ENCODE measurements at places on chromosomes 7 and 10.

DNA sequence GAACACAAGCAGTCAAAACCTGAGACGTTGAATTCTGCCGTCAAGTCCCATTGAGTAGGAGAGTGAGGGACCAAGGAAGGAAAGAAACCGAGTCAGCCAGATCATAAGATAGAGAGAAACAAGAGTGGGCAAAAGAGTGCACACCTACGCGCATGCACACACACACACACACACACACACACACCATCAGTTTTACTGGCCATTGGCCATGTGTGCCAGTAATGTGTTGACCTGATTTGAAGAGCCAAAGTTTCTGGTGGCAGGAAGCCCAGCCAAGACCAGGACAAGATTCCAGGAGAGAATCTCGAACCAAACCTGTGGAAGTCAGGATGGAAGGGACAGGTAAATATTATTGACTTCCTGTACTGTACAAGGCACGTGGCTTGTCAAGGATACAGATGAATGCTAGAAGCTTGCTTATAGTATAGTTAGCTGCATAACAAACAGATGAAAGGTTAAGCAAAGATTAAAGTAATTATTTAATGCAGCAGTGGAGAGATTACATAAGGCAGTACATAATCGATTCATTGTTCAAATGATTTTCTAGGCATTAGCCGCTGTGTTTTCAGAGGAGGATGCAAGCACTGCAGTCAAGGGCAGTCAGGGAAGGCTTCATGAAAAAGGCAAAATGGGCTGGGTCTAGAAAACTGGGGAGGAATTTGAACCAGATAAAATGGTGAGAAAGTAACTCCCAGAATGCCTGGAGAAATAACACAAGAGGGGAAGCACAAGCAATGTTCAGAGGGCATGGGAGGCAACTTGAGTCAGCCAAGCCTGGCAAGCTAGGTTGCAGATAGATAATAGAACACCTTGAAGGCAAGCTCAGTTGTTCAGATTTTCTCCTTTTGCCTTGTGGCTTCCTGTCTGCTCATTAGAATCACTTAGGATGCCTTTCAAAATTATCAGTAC is 2.7 kb upstream of the HYCC1 start:
- no peak for DNase-seq

DNA sequence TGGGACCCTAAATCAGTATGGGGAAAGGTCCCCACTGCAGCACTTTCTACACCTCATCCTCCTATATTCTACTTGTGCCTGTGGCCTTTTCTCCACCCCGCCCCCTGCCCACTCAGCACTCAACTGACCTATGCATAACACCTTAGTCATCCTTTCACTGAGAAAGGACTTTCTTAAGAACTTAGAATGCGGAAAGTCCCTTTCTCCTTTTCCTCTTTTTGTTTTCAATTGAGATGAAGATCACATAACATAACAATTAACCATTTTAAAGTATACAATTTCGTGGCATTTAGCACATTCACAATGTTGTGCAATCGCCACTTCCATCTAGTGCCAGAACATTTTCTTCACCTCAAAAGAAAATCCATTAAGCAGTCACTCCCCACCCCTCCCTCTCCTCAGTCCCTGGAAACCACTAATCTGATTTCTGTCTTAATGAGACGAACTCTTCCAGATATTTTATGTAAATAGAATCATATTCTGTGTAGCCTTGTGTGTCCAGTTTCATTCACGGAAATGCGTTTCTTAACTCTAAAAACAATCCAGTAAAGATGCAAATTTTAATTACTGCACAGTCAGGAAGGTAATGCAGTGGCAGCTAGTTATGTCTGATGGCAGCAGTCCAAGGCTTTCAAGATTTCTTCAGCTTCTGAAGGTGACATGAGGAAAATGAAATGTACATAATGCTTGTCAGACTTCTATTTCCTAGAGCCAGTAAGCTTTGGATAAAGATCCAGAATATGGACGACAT is 41.7 kb downstream of the FAS start:
- no peak for DNase-seq

DNA sequence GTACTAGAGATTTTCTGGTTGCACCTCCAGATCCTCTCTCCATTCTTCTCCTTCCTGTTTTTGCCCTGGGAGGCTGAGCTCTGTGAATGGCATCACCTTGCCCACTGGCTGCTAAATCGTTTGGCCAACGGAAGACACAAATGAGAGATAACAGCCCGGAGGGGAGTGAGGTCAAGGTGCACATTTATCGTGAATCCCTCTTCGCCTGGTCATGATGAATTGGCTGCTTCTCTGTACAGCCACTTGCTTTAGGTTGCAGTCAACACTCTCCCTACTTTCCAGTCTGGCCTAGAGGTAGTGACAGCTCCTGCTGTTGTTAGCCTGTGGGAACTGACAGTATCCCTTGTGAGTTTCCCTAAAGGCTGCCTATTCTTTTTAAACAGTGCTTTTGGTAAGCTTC is 85.4 kb upstream of the CHCHD3 start:
- DNase-seq: no peak

- DNase-seq: no peak
These were observed 27.8 kb downstream of the ABI1 start for GRCh38 chr10:26832960-26833359.

- no peak for DNase-seq
These were observed 246.2 kb upstream of the SEMA3C start for GRCh38 chr7:81165070-81165469.

DNA sequence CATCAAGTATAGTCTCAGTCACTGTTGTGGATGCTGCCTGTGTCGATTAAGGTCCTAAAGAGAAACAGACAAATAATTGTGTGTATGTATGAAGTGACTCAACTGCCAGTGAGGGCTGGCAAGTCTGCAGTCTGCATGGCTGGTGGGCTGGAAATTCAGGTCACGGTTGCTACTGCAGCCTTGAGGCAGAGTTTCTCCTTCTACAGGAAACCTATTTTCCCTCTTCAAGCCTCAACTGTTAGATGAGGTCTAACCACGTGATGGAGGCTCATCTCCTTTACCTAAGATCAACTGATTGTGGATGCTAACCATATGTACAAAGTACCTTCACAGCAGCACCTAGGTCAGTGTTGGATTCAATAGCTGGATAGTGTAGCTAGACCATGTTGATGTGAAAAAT is 29.9 kb downstream of the MBL2 start:
- DNase-seq: no peak

DNA sequence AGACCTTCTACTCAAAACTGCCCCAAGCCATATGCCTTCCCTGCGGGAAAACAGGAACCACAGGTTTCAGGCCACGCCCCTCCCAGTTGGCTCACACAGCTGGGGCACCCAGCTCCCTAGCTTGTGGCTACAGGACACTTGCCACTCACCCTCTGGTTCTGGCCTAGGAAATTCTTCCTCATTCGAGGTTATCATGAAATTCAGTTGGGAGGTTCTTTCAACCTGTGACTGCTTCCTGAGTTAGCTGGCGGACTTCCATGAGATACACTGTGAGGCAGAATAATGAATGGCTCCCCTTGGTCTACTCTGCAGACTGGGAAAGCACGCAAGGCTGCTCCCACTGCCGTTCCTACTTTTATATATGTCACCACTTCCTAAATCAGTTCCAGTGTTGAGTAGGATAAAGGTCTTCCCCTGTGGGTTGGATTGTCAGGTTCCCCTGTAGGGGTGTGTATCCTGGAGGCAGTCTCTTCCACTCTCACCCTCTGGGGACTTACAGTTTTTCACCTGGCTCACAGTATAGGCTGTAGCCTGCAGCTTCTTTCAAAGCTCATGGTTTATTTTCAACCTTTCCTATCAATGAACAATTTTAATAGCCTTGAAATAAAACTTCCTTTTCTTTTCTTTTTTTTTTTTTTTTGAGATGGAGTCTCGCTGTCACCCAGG is 37.0 kb downstream of the GPR22 start:
- DNase-seq: no peak

GRCh38 chr10:9878383-9878782 is 1139.3 kb upstream of the CELF2 start:
- DNase-seq: no peak

- DNase-seq: no peak
These were observed 1.3 kb downstream of the HOXA1 start for GRCh38 chr7:27094304-27095049.

DNA sequence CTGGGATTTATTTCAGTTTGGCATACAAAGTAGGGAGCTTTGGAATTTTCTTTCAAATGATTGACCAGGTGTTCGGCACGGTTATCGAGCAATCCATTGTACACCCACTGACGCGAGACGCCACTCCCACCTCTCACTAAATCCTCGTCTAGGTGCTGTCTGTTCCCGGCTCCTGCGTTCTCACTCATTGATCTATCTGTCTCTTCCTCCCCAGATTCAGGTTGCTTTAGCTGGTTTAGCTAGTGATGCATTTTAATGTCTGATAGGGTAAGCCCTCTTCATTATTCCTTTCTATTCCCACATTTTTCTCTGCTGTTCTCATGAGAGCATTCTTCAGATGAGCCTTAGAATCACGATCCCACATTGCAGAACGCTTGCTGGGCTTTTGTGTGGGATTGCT is 91.7 kb downstream of the ELFN1 start:
- DNase-seq: no peak

DNA sequence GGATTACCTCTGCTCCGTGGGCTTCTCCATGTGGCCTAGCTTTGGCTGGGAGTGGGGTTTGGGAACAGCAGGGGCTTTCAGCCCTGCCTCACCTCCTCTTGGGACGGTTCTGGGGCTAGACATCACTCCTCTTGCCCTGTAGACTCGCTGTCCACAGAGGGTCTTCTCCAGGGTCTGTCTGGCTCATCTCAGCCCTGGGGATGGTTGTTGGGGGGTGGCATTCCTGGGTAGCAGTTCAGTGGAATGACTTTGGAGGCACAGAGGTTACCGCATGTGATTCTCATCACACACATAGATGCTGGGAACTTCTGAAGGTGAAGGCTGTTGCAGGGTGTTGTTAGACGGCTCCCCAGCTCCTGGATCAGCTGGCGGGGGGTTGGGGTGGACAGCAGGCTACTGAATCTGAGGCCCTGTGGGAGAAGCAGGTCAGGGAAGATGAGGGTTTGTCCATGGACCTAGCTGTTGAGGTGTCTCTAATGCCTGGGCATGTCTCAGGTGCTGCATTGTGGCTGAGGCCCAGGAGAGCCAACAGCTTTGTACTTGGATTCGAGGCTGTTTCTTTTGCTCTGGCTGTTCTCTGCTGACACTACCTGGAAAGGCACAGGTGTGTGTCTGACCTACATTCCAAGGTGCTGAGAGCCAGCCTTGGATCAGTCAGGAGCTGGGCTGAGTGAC is 23.8 kb downstream of the RAMP3 start:
- no peak for DNase-seq

DNA sequence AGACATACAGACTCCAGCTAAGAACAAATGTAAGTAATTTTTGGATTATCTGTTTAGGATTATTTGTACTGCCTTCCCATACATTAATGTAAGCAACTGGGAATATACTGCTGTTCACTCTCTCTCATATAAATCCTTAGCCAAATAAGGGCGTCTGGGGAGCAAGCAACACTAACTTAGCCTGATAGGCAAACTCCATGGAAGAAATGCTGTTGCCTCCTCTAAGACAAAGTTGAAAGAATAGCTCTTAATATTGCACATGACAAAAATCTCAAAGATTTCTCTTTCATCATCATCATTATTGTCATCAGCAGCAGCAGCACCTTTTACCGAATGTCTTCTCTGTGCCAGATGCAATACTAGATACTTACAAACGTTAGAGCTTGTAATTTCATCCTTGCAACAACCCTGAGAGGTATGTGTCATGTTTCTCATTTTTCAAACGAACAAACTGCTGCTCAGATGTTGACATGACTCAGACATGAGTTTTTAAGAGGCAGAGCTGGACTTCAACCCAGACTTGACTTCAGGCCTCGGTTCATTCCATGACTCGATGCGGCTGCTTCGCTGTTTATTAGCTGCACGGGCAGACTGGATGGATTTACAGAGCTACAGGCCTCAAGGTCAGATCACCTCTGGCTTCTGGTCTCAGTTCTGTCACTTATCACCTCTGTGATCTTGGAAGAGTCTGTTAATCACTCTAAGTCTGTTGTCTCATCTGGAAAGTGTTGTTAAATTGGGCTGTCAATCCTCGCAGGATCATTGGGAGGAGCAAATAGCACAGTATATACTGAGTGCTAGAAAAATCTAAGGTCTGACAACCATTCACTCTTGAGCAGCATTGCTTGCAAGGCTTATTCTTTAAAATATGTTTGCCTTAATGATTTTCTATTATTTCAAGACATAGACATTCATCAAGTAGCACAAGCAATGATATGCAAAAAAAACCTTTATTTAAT is 126.3 kb upstream of the CELF2 start:
- no peak for DNase-seq

DNA sequence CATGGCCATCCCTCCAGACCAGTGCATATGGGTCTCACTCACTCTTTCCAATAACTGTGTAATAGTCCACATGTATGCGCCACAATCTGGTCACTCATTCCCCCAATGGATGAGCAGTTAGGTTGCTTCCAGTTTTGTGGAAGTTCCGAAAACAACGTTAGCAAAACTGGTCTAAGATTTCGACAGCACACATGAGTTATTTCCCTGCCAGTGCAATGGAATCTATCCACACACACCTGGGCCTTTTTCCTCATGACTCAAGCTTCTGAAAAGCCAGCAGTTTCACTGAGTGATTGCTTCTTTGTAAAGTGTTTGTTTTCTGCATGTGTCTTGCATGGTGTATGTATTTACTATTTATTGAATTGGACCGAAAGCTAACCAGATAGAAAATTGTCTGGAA is 58.8 kb upstream of the FHIP2A start:
- DNase-seq: no peak

GRCh38 chr10:22244001-22244400 is 26.2 kb upstream of the EBLN1 start:
- no peak for DNase-seq

DNA sequence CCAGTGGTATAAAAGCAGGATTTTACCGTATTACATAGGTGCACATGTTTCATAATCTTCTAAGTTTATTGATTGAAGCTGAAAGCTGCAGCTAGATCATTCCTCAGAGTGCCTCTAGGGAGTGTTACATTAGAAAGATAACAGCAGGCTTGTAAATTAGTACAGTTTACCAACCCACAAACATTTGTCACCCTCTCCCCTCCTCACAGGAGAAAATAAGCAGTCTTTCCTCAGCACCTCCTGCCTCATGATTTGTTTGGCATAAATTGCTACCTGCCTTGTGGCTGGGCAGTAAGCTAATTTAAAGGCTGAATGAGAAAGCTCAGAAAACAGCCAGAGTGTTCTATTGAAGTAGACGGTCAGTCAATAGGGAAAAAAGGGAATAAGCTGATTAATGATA is 74.2 kb downstream of the NXPH1 start:
- no peak for DNase-seq

- DNase-seq: no peak
These were observed 56.4 kb downstream of the VIPR2 start for GRCh38 chr7:159088016-159088865.

- no peak for DNase-seq
These were observed 58.4 kb downstream of the MYPN start for GRCh38 chr10:68167586-68168189.
